MM.1S (cell line): ENCODE measurements at places on chromosomes 2 and 18.
A peak's percentile ranks its signal among the peaks of the same experiment; 100 is the strongest.

GRCh38 chr2:212644195-212644837, 105.7 kb upstream of the ERBB4 start:
- DNase-seq: no peak

DNA sequence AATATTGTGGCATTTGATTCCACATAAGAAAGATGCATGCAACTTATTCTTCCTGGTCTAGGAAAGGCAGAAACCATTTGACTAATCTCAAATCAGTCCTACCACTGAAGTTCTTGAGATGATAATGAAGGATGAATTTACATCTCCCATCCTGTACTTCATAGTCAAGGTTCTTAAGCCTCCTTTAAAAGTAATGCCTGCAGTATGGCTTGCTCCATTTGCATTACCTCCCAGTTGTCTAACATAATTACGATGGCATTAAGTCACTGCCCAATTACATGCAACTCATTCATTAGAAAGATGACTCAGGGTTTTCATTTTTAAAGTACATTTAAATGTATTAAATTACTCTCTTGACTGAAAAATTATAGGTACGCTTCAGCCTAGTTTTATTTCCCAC, 32.2 kb downstream of the THADA start:
- no peak for DNase-seq

- DNase-seq: no peak
Observed at GRCh38 chr2:156687126-156687525, 250.9 kb downstream of the GPD2 start.

GRCh38 chr2:46058140-46058539, 239.1 kb upstream of the EPAS1 start:
- DNase-seq: no peak

DNA sequence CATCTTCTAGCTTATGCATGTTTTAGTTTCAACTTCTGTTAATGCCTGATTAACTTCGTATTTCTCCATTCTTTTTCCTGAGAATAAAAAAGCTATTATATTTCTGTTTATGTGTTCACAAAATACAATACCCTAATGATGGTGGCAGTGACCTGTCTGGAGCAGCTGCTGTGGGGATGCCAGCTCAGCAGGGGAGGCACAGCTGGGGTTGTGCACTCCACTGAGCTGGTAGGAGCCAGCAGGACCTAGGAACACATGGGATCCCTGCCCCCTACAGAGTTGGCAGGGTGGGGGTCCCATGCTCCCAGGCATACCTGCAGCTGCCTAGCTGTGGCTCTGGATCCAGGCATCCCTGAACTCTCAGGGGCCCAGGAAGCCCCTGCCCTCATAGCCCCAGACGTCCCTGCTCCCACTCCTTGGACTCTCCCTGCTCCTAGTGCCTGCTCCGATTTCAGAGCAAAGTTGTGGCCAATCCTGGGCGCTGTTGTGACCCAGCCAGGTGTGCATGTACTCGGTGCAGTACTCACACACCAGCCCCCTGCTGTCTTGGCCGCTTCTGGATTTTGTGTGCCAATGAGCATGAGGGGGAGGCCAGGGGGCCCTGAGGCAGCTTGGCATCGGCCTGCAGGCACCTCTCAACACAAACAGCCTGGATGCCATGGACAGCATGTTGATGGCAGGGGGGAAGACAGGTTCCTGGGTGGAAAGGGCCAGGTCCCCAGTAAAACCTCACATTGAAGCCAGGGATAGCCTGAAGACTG, 546.0 kb downstream of the ZNF804A start:
- no peak for DNase-seq

GRCh38 chr2:216082805-216083204, 1.1 kb downstream of the TMEM169 start:
- DNase-seq: no peak

GRCh38 chr18:63438181-63438580, 15.9 kb upstream of the VPS4B start:
- DNase-seq: no peak

- no peak for DNase-seq
Observed at GRCh38 chr18:60193780-60194179, 178.8 kb downstream of the MC4R start.

DNA sequence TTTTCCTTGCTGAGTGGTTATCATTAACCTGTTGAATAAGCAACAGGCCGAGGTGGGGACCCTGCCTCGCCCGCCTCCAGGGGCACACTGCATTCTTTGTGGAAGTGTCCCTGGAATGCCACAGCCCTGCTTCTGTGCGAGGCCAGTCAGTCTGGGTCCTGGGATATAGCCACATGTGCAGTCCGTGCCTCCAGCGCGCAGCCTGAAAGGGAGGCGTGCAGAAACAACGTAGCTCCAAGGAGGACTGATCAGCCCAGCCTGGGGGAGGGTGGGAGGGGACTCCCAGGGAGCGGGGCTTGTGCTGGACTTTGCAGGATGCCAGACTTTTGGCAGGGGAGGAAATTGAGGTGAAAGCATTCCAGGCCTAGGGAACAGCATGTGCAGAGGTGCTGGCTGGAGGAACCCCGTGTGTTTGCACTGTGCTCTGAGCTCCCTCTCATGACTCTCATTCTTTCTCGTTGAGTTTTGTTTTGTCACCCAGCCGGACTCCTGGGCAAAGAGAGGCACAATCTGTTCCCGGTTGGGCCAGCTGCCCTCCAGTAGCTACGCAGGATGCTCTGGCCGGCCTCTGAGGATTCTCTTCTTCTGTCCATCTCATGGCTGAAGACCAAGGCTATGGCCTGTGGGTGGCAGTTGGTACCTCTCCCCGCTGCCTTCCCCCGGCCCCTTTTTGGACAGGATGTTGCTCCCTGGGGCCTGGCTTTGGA, 39.7 kb downstream of the HPCAL1 start:
- no peak for DNase-seq

DNA sequence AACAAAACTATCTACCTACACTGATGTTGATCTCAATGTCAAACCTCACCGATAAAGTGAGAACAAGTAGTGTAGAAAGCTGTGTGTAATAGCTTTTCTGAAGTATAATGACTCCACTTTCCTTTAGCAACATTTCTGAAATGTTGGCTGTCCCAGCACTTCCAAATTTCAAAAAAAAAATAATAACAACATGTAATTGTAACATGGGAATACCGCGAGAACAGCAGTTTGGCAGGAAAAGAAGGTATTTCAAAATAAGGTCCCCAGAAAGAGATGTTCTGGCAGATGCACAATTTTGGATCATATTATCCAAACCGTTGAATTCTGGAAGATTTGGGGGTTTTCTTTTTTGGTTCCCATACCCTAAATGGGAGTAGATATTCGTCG, 352.0 kb downstream of the ARHGAP15 start:
- no peak for DNase-seq

DNA sequence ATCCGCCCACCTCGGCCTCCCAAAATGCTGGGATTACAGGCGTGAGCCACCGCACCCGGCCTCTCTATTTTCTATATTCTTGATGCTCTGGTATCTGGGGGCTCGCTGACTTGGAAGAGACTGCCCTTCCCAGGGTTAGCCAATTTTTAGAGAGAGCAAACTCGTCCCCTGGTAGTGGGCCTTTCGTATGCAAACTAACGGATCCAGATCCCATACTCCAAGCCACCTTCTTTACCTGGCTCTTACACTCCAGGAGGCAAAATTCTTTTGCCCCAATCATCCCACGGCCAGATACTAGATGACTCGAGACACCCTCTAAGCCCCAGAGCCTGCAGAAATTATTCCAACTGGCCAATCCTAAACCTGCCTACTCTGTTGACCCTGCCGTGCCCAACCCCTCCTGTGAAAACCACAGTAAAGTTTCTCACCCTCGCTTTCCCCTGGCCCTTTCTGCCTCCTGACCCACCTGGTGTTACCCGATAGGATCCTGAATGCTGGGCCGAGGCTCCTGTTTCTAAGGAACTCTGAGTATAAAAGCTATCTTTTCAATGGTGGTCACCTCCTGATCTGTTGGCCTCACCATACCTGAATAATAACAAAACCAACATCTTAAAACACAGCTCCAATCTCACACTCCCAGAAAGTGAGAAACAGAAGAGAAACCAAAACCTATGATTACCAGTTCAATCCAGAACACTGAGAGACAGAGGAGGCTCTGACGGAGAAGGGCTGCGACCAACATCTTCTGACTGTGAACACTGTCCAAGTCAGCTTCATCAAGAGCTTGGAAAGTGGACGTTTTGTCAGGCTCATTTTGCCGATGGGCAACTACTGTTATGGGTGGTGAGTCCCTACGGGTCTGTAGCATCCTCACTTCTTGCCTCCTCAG, 57.6 kb upstream of the ZNF532 start:
- peak; percentile 86 for DNase-seq

DNA sequence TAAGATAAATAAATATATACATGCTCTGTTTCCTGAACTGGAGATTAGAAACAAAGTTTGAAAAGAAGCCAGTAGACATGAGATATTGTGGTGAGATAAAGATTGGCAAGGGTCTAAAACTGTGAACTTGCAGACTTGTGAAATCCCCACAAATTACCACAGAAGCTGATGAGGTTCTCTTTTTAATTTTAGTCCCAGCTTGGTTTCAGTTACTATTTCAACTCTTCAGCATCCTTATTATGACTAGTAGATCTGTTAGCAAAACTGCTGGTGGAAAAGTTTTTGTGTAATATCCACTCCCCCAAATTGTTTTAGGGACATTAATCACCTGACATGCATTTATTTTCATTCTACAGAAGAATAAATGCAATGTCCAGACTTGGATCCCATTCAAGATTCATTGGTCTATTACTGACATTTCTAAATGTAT, 20.8 kb downstream of the RASGRP3 start:
- peak; percentile 91 for DNase-seq

- DNase-seq: no peak
Observed at GRCh38 chr18:36460854-36461253, 163.3 kb downstream of the FHOD3 start.

- DNase-seq: no peak
Observed at GRCh38 chr2:215241791-215242305, 70.0 kb upstream of the ATIC start.

DNA sequence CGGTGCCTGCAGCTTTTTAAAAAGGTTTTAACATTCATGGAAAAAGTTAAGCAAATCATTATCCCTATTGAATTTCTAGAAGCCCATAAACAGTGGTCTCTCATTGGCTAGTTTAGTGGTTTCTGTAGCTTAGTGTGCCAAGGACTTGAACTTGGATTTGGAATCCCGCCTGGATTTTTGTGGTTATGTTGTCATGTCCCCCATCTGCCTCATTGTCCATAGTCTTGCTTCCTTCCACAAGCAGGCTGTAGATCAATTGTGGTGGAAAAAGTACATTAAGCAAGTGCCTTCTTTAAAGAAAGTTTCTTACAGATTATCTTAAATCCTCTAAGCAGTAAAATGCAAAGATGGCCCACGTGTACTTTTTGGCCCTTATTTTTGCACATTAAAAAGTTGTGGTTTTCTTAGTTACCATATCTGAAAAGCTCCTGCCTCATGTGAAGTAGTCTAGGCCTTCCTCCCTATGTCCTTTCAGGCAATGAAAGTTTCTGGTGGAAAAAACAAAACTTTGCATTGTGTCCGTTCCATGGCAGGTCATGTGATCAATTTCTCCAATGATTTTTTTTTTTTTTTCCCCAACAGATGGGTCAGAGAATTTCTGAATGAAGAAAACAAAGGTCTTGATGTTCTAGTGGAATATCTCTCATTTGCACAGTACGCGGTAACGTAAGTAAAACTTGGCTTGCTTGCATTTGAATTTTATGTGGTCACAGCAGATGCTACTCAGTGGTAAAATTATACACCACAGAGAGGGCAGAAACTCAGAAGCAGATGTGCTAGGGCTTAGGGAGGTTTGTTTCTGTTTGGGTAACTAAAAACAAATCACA, 158.9 kb downstream of the PRPF40A start:
- DNase-seq: no peak

DNA sequence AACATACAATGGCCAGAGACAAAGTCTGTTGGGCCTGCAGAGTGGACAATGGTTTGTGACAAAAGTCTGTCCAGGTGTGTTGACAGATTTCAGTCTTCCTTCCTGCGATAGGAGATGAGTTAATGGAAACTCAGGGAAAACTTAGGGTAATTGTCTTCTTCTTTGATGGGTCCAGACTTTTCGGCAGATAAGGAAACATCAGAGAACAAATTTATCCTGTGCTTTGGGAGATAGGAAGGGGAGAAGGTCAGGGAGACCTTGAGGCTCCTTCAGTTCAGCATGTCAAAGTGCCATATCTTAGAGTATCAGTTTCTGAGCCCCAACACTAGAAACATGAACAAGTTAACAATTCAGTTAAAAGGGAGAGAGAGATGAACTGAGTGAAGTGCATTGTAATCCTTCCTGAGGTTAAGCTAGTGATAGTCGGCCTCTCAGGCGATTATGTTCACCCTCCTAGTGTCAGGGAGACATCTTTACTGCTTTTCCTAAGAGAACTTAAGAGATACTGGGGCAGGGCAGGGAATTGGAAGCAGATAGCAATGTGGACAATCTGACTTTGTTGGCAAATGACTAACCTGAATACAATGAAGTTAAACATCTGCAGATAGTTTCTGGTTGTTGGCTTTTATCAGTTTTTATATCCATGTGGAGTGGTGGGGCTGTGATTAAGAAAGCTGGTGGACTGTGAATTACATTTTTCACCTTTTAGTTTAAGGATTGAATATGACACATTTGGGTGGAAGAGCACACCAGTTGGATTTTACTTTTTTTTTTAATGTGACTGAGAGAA, 248.8 kb upstream of the FN1 start:
- no peak for DNase-seq

DNA sequence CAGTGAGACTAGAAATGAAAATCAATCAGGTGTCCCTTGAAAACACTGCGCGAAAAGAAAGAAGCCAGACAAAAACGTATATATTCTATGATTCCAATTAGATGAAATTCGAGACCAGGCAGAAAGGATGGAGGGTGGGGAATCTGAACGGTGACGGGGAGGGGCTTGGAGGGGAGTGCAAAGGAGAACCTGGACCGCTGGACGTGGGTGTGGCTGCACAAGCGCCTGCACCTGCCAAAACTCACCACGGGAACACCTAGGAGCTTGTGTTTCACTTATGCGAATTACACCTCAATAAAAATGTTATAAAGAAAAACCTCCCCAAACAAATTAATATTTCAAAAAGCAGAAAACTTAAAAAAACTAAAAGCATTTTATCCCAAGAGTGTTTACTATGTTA, 21.9 kb downstream of the THAP4 start:
- DNase-seq: no peak

DNA sequence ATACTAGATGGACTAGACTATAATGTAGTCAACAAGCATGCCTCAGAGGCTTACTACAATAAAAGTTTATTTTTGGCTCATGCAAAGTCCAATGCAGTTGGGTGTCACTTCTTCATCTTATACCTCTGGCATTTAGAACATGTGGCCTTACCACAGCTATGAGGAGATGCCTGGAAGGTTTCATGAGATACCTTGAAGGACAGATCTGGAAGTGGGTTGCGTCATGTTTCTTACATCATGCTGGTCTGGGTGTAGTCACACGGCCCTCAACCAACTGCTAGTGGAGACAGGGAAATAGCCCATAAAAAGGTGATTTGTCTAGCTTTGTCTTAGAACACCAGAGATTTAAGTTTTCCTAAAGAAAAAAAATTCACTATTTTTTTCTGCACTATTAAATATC, 91.7 kb upstream of the MMADHC start:
- no peak for DNase-seq

DNA sequence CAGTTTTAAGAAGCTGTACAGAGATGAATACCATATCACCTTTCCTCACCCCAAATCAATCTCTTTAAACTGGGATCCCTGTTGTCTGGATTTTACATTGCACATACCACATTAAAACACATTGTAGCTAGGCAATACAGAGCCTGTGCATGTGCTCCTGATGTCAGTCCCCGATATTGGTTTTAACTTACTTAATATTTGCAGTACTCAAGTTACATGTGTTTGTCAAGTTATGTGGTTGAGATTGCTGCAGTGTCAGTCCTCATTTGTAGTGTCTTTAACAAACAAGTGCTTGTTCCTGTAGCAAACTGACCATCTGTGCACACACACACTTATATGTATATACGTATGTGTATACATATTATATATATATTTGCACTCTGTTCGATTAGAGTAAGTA, 10.4 kb upstream of the UBE2E3 start:
- DNase-seq: no peak
